ENCODE measurements at places on chromosomes 3 and 15.

- no peak for DNase-seq
These were observed 148.3 kb downstream of the DNAJB8 start for GRCh38 chr3:128318275-128318941.

DNA sequence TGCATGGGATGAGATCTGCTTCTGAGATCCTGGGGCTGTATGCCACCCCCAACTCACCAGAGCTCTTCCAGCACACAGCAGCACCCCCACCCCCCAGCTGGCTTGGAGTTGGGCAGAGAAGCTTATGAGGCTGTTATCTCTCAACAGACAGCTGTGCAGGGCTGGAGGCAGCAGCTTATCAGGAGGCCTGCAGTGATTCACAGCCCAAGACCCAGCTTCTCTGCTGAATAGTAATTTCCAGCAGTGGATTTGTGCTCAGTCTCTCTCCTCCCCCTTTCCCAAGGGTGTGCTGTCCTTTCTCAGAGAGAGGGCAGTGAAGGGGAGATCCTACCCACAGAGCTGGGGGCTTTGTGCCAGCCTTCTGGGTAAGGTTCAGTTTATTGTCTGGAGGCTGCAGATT, 2.1 kb downstream of the RPP25 start:
- DNase-seq = no peak

DNA sequence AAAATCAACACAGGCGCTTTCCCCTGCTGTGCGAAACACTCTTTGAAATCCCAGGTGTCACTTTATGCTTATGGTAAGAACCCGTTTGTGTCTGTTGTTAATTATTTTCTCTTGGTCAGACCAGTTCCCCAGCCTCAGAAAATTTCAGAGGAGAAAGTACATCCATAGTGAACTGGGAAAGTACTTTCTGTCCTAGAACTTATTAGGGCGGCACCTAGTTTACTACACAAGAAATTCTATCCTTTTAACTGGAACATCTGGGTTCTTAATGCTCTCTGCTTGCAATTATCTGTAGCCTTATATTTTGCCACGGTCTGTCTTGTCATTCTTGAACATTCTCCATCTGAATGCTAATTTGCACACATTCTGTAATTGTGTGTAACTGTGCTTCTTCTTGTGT, 215.0 kb downstream of the PTPRG start:
- no peak for DNase-seq

GRCh38 chr3:75180235-75180944, 483.7 kb upstream of the FRG2C start:
- DNase-seq = no peak

GRCh38 chr3:79211586-79212359, 556.0 kb downstream of the ROBO1 start:
- no peak for DNase-seq

- no peak for DNase-seq
These were observed 83.6 kb downstream of the PDZRN3 start for GRCh38 chr3:73540969-73541740.

- DNase-seq = peak; percentile 64
These were observed at the start of gene MB21D2 for GRCh38 chr3:192917404-192918274. Gene MB21D2 (minus strand): TSS chr3:192917856. CDS start chr3:192917840, 16 bp downstream.

DNA sequence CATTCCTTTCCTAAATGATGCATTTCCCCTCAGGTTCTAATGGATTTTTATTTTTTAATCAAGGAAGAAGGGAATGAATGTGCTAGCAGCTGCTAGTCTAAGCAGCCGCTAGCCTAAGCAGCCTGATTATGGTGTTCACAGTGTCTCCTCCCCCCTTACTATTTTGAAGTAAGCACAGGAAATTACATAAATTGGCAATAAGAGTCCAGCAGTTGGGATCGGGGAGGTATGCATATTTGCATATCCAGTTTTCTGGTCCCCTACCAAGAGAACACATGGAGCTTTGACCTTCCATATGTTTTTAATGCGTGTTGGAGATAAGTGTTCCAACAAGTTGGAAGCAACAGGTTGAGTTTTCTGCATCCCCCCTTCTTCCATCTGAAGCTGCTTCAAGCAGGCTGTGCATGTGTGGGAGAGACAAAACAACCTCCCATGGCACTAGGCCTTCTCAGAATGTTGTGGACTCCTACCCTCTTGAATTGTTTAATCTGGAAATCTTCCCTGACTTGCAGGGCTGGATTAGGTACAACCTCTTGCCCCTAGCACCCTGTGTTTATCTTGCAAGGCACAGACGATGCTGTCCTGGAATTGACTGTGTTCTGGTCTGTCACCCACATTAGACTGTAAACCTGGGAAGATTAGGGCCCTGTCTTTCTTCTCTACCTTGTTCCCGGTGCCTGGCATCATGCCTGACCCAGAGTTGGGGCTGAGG, 124.8 kb upstream of the LRIG1 start:
- DNase-seq = no peak

- no peak for DNase-seq
These were observed 23.5 kb upstream of the RAD18 start for GRCh38 chr3:8986741-8987140.

DNA sequence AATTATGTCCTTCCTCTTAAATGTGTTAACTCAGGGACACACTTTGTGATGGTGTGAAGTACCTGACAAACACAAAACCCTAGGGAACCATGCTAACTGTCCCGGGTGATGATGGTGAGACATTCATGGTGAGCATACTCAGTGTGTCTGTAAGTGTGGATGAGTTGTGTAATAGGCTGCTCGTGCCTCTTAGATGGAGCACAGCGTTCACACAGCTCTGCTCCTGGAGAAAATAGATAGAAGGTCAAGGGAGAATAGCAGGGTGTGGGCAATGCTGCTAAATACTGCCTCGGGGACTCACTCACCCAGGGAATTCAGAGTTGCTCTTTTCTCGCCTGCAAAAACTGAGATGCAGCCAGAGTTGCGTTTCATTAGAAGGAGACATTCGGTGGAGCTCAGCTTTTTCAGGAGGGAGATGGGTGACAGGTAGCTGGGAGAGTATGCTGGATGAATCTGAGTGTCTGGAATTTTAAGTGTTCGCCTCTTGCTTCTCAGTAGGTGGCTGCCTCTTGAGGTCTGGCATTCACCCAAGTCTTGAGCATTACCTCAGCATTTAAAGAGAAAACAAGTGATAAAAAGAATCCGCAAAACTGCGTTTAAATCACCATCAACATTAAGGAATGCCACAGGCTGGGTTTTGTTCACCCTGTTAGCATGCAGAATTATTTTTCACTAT, 813.2 kb downstream of the AGBL1 start:
- DNase-seq = no peak

DNA sequence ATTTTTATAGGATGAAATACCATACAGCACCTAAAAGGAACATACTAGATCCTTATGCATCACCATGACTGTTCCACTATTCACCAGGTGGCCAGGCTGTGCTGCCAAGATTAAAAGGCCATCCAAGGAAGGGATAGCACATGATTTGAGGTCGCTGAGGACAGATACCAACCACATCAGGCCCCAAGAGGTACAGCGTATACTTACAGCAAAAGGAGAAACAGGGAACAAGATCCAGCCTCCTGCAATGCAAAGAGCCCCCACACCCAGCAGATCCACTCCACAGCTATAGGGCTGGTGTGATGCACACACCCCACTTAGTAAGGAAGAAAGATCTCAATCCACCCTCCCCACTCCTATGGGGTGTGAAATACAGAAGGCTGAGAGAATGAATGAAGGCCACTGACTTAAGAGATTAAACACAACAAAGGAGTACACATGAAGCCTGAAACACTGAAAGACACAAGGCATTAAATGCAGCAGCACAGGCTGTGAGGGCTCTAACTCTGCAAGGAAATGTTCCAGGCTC, 32.0 kb upstream of the ZNF445 start:
- DNase-seq = no peak

DNA sequence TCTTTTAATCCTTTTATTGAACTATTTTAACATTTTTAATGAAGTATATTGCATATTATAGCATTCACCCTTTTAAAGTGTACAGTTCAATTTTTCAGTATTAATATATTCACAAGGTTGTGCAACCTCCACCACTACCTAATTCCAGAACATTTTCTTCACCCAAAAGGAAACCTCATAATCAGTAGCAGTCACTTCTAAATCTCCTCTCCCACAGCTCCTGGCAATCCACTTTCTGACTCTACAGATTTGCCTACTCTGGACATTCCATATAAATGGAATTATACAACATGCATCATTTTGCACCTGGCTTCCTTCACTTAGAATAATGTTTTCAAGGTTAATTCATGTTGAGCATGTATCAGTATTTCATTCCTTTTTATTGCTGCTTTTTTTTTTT, 55.0 kb upstream of the HRH1 start:
- no peak for DNase-seq

DNA sequence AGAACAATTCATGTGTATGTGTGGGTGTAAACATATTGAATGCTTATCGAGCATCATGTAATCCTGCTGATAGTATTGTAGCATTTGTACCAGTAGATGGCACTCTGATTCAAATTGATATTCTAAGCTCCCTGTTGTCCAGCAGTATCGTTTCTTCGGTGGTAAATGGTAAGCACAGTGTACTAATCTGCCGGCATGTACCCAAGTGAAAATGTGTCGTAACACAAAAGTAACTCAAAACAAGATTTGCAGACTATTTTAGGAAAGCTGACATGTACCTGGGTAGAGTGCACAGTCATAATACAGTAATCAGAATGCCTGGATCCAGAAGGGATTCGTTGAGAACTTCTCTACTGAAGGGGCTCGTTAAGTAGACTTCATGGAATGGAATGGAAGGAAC, 31.7 kb upstream of the MNS1 start:
- DNase-seq = peak; percentile 83

DNA sequence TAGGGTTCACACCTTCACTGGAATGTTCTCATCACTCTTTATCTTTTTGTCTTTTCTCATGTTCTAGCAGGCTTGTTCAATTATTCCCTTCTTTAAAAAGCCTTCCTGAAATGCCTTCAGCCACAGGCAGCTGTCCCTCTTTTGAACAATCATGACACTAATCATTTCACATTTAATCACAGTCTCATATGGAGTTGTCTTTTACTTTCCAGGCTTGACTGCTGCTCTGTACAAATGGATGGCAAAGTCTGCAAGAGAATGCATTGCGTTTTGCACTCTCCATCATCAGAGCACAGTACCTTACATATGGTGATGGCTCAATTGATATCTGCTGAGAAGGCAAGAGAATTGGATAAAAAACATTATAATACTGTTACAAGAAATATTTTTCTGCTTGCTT, 529.8 kb downstream of the DIPK2A start:
- DNase-seq = no peak

DNA sequence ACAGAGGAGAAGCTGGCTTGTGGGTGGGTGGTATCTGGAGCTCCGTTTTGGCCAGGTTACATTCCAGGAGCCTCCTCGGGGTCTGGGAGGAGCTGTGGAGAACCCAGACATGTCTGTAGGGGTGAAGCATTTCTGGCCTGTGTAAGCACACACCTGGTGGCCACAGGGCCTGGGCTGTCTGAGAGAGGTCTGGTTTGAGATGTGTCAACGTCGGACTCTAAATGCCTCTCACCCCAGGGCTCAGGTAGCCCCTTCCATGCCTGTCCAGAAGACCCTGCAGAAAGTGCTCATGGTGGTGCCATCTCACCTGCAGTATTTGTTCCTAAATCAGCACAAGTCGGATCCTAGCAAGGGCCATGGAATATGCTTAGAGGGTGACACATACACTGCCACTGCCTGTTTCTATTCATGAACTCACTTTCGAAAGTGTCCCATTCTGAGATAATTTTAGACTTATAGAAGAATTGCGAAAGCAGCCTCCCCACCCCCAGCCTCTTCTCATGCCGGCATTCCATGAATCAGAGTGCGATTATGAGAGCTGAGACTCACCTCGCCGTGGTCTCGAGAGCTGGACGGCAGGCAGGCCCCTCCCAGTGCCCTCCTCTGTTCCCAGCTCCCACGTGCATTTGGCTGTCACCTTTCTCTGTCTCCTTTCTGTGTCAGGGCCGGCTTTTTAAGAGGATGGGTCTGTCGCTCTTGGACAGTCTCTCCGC, 63.7 kb downstream of the KLF15 start:
- DNase-seq = no peak

GRCh38 chr3:869734-870133, 223.1 kb upstream of the CNTN6 start:
- DNase-seq = no peak

DNA sequence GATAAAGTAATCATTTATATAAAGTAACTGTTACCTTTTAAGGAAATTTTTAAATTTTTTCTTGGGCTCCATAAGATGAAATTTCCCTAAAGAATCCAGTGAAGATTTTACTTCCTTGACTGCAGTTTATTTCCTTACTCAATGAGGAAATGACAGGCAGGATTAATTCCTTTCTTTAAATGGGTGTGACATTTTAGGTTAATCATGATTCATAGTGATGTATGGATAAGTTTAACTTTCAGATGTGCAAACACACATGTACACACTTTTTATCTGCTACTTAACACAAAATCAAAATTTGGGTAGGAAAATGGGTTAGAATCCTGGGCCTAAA, 11.2 kb upstream of the LEO1 start:
- DNase-seq = no peak

DNA sequence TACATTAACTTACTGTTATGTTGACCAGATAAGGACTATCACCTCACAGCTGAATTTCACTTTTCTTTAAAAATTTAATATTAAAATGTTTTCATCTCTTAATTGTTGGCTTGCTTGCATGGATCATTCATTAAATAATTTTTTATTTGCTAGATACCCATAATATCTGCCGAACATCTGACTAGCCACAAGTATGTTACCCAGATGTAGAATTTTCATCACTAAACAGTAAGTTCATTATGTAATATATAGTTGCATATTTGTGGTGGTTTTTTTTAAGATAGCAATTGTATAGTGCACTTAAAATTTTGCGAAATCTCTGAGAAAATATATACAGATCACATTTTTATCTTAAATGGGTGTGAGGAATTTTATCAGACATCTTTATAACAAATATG, 190.4 kb downstream of the MBNL1 start:
- no peak for DNase-seq

DNA sequence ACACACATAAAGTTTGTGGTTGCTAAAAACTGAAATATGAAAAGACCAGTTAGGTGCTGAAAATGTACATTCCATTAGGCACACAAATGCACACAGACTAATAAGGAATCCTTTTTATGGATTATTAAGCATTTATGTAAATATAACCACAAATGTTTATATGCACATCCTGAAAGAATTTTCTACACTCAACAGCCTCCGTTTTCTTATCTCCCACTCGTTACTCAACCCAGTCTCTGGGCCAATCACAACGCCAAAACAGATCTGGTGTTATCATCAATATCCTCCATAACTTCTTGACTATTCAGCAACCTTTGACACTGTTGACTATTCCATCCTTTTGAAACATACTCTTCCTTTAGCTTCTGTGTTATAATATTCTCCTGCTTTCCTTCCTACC, 136.4 kb downstream of the ATP8B4 start:
- DNase-seq = no peak

GRCh38 chr15:98292442-98293240, 332.1 kb downstream of the ARRDC4 start:
- peak; percentile 56 for DNase-seq

DNA sequence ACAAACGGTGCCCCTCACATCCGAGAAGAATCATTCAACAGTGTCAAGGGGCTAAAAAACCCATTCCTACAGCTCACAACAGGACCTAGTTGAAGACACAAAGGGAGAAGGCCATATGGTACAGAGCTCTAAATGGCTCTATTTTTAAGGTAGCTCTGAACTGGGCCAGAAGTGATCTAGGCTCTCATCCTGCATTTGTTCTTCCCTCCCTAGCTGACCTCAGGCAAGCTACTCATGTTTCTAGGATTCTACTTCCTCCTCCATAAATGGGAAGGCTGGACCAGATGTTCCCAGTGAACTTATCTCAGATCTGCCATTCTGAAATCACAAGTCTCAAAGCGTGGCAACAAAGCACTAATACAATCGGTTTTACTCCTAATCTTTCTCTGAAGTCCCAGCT, 62.3 kb downstream of the CPNE4 start:
- no peak for DNase-seq

- DNase-seq = no peak
These were observed 62.8 kb downstream of the FMN1 start for GRCh38 chr15:33131552-33132232.

Data from inflammatory macrophage treated with lipopolysaccharide for 1 hour (primary cell).